Activated T-cell treated with anti-CD3 and anti-CD28 coated beads for 24 hours (primary cell): ENCODE measurements at places on chromosomes 5 and 9.
A peak's percentile ranks its signal among the peaks of the same experiment; 100 is the strongest.

DNA sequence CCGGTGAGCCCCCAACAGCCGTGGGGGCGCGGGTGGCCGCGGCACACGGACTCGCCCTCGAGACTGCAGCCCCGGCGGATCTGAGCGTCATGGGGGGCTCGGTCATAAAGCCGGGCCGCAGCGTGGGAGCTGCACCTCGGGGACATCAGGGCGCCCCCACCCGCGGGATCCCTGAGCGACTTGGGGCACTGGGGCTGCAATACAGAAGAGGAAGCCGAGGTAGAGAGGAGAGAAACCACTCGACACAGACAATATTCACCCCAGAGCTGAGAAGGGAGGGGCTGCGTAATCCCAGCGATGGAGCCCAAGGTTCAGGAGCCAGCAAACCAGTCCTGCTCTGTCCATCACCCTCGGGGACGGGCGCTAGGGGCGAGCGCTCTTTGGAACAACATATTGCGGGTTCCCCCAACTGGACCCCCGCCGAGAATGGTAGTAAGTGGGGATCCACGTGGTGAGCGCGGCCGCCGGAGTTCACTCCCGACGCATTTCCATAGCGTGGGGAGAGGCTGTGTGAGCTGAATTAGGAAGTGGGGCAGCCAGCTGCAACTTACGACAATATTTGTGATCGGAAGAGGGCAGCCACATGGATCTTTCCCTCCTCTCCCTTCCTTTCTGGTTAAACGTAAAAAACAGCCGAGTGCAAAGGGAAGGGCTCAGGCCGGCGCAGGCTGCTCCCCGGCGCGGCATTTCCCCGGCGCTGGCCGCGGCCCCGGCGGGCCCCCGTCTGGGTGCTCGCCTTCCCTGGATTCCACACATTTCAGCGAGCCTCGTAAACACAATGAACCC lies 9.9 kb downstream of the PTCH1 start:
- no peak for DNase-seq

GRCh38 chr5:150000990-150001659 lies 586 bp downstream of the HMGXB3 start:
- peak; percentile 14 for DNase-seq

DNA sequence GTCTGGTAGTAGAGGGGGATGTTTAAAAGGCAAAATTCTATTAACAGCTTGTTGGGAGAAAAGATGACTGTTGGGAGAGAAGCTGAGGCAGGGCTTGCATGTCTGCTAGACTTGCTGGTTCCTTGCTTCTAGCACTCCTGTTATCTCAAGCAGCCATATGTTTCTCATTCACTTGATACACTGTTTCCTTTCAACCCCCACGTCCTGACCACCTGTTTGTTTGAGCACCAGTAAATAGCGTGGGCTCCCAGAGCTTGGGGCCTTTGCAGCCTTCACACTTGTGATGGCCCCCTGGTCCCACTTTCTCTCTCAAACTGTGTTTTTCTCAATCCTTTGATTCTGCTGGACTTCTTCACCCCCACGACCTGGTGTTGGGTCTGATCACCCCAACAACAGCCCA lies 111.7 kb upstream of the TMEM161B start:
- no peak for DNase-seq

DNA sequence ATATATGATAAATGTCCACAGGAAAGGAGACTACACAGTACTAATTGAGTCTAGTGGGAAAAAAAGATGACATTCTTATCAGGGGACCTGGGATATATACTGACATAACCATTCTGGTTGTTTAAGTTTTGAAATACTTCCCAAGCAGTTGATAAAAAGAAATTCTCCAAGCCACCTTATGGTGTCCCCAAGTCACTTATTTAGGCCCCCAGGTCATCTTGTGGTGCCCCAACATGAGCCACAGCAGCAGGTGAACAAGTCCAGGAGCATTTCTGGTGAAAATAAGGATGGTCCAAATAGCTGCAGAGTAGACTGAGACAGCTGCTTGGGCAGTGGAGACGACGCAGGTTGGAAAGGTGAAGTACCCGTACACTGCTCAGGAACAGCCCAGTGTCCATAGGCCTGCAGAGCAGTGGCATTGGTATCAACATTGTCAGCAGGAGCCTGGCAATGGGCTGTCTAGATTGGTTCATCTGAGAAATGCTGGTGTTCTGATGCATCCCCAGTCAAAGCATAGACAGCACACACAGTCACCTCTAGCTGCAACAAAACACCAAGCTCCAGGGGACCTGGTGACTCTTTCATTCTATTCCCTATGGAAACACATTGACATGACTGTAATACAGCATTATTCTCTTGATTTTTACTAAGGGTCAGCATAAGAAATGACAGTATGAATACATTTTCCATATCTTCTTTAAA lies 430.6 kb downstream of the NR2F1-AS1 start:
- no peak for DNase-seq

DNA sequence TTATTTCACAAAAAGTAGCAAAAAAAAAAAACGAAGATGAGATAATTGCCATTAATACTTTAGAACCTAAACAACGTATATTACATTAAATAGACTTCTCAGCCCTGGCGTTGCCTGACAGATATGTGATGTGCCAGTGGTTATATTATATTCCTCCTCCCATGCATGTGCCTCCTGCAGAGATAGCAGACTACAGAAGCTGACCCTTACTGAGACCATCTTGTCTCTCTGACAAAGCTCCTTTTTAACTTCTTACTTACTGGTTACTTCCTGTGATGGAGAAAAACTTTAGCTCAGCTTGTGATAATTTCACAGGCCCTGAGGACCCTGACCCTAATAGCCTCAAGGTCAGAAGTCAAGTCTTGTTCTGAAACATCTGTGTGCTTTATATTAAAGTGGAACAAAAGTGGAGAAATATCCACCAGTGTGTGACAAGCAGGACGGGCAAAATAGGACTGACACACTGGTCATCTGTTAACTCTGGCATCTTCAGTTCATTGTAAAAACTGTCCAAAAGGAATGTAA lies 80.6 kb upstream of the POU5F2 start:
- DNase-seq, result no peak

DNA sequence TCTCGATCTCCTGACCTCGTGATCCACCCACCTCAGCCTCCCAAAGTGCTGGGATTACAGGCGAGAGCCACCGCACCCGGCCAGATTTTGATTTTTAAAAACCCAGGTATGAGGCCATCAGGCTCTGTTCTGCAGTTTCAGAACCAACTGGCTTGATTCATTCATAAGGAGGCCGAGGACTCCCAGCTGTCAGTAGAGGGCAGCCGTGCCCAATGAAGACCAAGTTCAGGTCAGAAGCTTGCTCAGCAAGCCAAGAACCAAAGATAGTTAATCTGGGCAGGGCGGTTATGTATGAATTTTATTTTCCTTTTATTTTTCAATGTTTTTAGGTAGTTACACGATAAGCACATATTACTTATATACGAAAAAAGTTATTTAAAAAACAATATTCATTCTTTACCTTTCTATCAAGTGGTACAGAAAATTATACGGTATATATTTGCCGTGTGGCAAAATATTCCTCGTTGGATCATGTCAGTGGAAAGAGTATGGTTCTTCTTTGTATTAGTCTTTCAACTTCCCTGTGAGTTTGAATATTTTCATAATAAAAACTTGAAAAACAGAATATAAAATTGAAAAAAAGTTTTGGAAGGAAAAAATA lies 18.0 kb downstream of the MGAT1 start:
- DNase-seq, result peak; percentile 61

DNA sequence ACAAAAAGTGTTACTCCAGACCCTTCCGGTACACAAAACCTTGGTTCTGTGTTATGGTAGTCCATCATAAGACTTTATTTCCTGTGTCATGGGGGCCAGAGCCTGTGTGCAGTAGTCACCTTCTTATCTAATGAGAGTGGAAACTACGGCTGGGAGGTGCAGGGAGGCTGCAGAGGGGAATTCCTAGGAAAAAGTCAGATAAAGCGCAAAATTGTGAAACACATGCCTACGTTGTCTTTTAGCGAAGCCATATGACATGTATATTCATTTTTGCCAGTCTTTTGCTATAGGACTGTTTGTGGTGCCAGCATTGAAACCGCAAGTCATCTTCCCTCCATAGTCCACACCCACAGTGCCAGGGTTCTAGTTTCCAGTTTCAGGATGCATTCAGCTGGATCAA lies 80.7 kb downstream of the PPARGC1B start:
- no peak for DNase-seq

DNA sequence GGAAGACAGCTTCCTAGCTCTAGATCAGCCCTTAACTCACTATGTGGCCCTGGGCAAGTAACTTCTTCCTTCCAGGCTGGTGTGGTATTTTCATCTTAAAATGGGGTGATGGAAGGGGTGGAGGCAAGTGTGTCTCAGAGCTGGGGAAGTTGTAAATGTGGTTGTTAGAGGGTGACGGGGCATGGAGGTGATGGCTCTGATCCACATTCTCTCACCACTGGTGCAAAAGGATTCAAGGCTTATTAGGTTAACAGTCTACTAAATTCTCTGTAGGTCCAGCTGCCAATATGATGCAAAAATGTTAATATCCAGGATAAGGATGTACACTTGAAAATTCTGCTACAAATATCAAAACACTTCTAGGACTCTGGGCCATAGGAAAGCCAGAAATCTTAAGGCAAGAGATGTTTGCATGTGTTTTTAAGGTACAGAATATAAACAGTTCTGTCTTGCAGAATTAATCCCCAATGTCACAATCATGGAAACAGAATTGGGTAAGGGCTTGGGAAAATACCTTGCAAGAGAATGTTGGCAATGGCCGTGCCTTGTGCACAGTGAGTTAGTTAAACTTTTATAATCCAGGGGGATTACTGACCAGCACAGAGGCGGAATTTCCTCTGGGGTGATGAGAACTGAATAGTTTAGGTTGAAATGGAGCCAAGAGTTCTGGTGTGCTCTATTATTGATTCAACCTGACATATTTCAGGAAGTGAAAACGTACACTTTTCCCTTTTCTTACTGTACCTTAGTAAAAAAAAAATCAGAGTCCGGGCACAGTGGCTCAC lies 19.8 kb downstream of the TNFSF15 start:
- DNase-seq, result no peak

DNA sequence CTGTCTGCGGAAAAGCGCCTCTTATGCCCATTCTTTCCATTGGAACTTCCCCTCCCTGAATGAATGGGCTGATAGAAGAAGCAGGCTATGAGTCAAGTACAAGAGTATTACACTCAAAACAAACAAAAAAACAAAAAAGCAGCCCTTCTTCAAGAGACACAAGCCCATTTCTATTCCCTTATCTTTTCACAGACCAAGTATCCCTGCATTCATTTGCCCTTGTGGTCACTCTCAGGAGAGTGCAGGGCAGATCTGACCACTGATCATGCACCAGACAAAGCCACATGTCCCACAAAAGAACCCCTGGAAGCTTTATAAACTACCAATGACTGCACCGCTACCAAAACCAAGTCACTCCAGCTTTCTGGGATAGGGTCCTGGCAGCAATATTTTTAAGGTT lies 262.5 kb upstream of the TAS2R1 start:
- no peak for DNase-seq
